Stimulated activated CD4-positive, alpha-beta T cell treated with anti-CD3 and anti-CD28 coated beads, TNF-alpha, amount 100 ng/mL, for 24 hours (primary cell): ENCODE measurements at places on chromosomes 3 and 15.

GRCh38 chr15:52709187-52709981, 30.2 kb upstream of the ATOSA start:
- no peak for DNase-seq

DNA sequence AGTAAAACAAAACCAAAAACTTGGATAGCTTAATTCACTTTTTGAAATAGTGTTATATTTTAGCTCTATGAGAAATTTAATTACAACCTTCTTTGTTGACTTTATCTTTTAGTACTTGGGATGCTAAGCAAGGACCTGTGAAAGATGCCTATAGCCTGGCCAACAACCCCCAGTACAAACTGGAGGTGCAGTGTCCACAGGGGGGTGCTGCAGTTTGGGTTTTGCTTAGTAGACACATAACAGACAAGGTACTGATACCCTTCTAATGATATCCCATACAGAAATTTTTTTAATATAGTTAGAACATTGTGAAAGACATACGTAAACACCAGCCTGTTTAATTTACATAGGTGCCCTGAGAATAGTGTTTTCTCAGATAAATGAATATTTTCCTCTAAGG, 35.3 kb downstream of the CAPN7 start:
- DNase-seq = peak; percentile 27

DNA sequence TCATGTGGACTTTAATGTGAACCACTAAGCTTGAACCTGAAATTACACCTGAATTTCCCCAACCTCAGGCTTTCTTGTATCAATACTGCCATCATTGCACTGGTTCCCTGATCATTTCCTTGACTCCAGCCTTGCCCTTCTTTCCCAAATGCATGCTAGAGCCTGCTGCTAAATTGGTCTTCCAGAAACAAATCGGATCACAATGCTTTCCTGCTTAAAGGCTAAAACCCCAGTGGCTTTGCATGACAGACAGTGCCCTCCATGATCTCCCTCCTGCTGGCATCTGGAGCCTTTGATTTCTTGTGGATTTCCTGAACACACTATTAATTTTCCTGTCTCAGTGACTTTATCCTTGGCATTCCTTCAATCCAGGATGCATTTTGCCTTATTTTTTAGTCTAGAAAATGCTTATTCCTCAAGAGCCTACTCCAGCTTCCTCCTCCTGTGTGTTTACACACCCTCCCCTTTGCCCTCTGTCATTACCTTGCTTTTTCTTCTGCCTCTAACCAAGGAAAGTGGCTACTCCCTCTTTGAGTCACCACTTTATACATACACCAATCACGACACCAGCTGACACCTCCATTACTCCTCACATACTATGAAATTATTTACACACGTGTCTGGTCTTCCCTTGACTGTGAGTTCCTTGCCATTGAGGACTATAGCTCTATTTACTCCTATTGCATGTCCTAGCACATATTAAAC, 214.6 kb downstream of the KCNAB1 start:
- no peak for DNase-seq

GRCh38 chr15:81286621-81287121, 37.3 kb downstream of the STARD5 start:
- DNase-seq = no peak

DNA sequence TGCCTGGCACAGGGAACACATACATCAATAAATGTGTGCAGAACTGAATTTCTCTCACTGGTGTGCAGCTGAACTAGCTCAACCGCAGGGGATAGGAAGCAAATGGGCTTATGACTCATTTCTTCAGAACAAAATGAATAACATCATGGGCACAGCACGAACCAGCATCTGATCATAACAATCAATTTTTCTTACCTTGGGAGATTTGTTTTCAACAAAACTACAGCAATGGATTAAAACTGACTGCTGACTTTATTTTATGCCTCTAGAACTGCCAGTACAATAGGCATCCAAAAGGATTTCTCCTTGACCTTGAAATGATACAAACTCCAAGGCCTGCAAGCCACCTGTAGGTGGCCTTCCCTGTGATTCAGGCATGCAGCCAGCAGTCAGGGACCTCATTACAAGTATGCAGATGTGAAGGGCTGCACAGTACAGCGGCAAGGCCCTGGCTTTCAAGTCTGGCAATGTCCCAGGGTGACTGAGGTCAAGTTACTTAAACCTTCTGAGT, 26.1 kb downstream of the TAMM41 start:
- no peak for DNase-seq

DNA sequence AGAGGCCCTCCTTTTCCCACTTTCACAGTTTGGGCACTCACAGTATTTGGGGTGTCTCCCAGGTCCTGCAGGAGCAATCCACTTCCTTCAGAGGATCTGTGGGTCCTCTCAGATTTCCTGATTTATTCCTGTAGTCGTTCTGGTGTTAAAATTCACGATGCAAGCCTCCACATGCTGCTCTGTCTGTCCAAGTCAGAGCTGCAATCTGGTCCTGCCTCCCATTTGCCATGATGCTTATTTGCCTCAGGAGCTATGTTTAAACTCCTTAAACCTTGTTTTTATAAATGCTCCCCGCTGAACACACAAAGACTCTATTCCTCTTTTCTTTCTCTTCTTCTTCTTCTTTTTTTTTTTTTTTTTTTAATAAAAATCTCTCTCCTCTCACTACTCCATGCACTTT, 558.7 kb upstream of the NECTIN3 start:
- no peak for DNase-seq

DNA sequence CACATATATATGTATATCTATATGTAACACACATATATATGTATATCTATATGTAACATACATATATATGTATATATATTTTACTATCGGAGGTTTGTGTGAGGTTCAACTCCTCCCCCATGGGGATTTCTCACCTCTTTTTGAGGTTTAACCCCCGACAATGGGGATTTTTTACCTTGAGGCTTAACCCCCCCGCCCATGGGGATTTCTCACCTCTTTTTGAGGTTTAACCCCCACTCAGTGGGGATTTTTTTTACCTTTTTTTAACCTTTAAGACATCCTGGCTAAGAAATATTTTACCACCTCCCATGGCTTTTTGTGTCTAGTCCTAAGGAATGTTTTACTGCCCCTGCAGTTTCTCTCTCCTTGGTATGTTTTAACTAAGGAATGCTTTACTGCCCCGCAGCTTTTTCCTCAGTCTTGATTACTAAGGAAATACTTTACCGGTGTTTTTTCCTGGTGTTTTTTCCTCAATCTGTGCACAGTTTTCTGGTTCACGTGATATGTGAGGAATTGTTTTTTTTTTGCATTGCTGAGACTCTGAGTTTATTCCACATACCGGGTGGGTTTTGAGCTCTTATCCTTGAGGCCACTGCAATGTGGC, 185.2 kb downstream of the KLF13 start:
- DNase-seq = peak; percentile 37

DNA sequence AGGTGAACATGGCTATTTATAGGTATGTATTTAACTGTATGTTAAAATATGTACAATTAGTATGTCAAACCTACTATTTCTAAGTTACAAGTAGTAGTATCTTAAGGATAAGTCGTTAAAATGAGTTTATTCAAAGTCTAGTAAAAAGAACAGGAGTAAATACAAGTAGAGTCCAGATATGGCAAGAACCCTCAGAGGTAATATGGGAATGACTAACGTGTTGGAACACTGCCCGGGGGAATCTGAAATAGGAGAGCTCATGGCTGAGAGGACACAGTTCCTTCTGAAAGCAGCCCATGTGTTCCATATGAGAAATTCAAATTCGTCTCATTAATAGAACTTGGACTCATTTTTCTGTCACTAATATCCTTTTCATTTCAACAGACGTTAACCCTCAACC, 158.8 kb downstream of the CLSTN2 start:
- no peak for DNase-seq

DNA sequence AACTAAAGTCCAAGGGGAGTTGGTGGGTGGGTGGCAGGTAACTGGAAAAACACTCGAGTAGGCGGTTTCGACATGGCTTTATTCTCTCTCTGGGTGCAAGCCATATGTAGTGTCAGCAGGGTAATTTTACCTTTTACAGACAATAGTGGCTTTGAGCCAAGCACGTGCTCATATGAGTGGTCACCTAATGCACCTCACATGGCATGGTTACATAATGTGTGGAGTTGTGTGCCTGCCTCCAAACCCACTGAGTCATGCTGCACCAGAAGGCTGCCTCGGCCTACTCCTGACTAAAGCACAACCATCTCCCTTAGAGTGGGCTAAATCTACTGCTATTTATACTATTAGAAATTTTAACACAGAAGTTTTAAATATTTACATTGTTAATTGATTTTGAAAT, 16.5 kb downstream of the CCRL2 start:
- no peak for DNase-seq

GRCh38 chr3:146313031-146313745, 62.3 kb upstream of the PLSCR4 start:
- no peak for DNase-seq

DNA sequence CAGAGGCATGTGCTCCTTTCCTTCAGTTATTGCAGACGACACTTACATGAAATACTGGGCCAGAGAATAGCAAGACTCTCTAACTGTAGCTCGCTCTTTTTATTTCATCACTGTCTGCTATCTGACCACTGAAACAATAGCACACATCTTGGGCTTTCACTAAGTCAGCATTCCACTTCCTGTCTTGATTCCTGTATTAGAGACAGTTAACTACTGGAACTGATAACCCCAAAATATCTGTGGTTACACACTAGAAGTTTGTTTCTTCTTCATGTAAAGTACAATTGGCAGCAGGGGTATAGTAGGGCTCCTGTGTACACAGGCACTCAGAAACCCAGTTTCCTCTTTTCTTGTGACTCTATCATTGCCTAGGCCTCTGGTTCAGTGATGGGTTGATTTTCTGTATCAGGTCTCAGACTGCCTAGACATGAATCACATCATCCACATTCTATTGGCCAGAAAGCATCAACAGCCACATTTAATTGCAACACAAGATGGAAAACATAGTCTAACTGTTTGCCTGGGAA, 230.2 kb upstream of the CD96 start:
- DNase-seq = no peak

DNA sequence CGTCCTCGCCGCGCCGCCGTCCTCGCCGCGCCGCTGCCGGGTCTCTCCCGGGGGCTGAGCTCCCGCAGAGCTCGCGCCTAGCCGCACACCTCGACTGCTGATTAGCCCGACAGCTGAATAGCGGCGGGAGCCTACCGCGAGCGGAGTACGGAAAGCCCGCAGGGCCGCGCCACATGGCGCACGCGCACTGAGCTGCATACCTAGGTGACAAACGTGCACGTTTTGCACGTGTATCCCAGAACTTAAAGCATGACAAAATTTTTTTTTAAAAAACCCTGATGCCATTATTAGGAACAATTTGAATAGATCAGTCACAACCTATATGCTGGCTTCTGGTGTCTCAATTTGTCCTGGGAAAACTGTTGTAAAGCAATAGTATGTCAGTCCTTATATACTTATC, at the start of gene GOLGA8A:
Gene GOLGA8A (minus strand): TSS at position 122 of the 400 bp plus-strand sequence. CDS start 48,117 bp downstream, outside the sequence.
- peak; percentile 86 for DNase-seq

DNA sequence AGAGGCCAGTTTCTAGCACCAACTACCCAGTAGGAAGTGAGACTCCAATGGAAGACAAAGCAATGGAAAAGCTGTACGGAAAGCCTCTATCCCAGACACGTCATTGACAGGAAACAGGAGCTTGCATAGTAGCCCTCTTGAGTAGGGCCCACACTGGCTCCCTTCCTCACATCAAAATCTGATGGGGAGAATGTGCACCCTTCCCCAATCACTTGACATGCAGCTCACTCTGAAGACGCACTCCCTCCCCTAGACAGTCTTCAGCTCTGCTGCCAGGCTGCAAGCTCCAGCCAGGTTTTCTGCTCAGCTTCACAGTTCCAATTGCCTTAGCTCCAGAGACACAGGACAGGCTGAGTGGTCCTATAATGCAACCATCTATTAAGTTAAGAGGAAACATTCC, 567.8 kb downstream of the EPHB1 start:
- DNase-seq = no peak

GRCh38 chr3:81349816-81350340, 411.6 kb downstream of the GBE1 start:
- no peak for DNase-seq

DNA sequence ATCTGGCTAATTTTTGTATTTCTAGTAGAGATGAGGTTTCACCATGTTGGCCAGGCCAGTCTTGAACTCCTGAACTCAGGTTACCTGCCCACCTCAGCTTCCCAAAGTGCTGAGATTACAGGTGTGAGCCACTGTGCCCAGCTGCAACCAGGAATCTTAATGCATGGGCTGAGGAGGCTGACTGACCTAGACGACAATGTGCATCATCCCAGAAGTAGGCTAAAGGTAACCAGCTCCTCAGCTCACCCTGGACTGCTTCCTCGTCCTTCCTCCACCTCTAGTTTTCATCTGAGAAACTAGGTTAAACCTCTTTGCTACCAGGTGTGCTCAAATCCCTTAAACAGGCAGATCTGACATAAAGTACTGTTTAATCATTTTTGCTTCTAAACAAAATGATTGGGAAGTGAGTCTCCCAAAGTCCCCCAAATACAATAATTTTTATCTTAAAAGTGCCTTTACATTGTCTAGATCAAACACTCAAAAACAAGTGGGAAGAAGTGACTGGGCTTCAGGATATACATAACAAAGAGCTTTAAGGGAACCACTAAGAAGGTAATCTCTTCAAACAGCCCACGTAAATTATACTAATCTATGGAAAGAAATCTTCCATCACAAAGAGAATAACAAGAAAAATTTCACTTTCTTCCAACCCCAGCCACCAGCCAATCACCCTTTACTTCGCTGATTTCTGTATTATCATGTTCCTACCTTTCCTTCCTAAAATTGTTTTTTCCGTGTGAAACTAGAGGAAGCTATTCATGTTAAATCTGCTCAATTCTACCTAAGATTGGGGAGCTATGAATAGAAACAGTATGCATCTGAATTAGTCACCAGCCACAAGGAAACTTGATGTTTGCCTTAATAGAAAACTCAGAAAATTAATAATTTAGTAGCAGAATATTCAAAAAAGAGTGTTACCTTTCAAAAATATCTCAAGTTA, 34.7 kb downstream of the IGF2BP2 start:
- DNase-seq = no peak

DNA sequence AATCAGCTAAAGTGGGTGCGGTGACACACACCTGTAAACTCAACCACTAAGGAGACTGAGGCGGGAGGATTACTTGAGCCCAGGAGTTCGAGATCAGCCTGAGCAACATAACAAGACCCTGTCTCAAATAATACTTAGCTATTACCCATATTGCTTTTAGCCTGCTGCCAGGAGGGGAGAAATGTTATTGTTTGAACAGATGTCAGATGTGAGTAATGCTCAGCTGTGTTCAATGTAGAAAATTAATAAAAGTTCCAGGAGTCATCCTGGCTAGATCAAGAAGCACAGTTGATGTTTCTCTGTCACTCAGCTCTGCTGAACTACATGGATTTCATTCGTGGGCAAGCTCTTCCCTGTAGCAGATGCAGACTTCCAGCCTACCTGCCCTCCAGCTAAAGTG, 22.2 kb downstream of the LSM3 start:
- DNase-seq = no peak

DNA sequence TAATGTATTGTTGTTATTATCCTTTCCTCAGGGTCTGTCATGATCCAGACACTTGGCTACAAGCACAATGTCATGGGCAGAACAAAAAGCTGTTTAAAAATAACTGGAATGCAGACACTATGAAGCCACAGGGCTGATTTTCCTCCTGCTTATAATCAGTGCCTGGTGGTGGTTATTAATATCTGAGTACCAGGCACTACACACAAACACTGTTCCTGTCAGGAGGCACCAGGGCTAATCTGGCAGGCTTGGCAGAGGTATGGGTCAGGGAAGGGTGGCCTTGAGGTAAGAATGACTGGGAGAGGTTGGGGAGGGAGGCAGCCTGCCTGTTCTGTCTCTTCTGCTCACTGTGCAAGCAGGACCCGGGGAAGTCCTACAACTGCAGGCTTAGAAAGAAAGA, 67.2 kb downstream of the WDR76 start:
- no peak for DNase-seq

- DNase-seq = peak; percentile 7
These were observed 28.4 kb upstream of the SMAD6 start for GRCh38 chr15:66673410-66674322.

GRCh38 chr3:184540777-184541681, 20.6 kb upstream of the EPHB3 start:
- peak; percentile 48 for DNase-seq
